ENCODE measurements at places on chromosomes 1 and 21. TPM values are rescaled to one million over a fixed set of nuclear protein-coding genes. Genes with fewer than 3 reads are reported as not detected.

- DNase-seq, result no peak
These were observed 1.2 kb upstream of the OPTC start for GRCh38 chr1:203492748-203493130.

DNA sequence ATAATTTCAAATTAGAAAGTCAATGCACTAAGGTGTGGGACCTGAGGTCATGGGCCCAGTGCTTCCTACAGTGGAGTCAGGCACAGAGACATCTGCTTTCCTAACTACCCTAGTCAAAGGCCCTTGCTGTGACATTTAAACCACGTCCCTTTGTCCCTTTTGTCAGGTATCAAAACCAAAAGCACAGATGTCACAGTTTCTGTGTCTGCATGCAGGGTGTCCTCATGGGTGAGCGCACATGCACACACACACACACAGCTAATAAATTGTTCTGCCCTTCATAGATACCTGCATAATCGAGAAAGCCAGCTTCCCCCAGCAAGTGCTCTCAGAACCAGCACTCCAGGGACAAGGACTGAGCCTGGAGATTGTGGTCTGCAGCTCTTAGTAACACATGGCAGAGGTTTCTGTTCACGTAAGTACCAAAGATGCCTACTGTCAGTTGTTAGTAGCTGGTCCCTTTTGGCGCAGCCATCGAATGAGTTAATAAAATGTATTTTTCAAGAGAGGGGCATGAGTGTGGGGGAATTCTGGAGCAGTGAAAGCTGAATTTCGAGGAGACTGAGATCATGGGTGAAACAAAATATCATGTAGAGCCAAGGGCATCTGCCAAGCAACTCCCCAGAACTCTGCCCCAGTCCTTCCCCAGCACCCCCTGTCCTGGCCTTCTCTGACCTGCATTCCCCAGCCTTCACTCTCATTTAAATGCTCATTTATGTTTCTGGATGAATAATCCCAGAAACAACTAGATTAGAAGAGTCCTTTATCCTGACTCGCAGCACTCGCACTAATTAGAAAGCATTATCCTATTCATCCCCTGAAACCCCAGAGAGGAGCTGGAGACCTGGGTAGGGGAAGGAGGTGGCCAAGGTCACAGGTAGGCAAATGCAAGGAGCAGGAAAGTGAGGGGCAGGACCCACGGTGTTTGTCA, 25.5 kb downstream of the TNR start:
- no peak for DNase-seq

DNA sequence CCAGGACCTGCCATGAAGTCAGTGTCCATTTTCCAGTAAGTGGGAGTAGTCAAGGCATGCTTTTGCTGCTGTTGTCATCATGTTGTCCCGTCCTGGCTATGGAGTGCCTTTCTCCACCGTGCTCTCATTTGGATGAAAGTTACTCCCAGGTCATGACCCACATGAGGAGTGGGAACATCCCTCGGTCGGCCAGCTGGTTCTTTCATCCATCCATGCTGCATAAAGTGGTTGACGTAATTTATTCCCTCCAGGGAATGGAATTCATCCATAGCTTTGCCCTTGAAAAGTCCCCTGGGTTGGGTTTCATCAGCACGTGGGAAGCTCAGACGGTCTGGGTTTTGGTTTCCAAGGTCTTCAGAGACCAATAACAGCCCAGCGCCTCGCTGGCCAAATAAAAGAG, 11.6 kb downstream of the PLA2G2A start:
- DNase-seq, result no peak

DNA sequence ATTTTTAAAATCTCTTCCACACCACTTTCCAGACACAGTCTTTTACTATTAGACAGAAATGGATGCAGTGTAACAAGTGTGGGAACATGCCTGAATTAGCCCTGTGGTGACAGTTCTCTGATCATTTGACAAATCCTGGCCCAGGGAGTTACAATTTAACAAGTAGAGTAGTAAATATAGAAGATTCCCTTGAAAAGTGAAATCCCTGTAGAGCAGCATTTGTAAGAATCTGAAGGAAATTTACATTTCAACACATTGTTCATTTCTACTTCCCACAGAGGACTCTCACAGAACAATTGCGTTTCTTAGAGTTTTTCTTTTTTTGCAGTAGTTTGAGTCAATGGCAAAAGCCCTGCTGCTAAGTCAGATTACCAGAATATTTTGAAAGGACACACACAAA, 458.3 kb upstream of the BRINP3 start:
- no peak for DNase-seq

DNA sequence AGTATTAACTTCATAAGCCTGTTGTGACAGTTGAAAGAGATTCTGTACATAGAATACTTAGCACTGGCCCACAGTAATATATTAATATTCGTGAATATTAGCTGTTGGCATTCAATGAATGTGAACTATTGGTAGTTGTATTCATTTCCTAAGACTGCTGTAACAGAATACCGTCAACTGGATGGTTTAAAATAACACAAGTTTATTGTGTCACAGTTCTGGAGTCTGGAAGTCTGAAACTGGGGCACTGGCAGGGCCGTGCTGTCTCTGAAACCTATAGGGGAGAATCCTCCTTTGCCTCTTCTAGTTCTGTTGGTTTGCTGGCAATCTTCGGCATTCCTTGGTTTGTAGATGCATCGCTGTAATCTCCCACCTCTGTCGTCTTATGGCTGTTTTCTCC, 47.5 kb downstream of the OLFML3 start:
- no peak for DNase-seq

DNA sequence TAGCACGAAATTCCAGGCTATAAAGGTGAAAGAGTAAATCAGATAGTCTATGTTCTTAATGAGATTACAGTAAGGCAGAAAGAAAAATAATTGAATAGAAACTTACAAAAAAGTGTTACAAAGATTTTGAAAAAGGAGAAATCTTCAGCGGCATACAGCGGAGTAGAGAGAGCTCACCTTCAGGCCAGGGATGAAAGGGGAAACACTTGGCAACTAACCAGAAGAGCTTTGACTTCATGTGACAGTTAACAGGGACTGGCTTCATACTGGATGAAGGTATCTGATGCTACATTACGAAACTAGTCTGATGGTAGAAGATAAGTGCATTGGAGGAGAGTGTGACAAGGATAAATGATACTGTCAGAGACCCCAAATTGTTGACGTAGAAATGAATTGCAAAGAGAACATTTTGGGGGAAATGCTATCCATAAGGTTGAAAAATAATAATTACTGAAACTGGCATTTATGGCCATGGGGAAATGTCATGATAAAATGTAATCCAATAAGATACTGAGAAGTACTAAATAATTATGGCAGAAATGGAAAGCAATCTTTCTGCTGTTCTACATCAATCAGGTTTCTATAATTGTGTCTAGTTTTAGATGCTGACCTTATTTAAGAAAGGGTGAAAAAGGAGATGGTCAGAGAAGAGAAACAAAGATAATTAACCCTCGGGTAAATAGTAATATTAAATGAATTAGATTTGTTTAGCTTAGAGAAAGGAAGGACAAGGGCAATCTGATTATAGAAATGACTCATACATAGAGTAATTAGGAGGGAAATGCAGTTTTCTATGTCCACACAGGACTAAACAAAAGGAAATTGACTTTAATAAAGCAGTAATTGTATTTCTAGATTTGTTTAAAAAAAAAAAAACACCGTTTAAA, 808.7 kb downstream of the NCAM2 start:
- no peak for DNase-seq

TAS1R1 gene
- not detected for total RNA-seq

C1orf185 gene
- not detected for total RNA-seq

S100A16 gene
- not detected for total RNA-seq

Measured in T-cell (primary cell).